Cardiac muscle cell (in vitro differentiated cells and primary cell): ENCODE measurements at places on chromosomes 3 and 15. TPM values are rescaled to one million over a fixed set of nuclear protein-coding genes. Genes with fewer than 3 reads are reported as not detected.

TRH gene
- total RNA-seq = 92.4 and 111 TPM in 2 replicates

GRCh38 chr3:27625864-27626263, 96.3 kb downstream of the EOMES start:
- no peak for DNase-seq

CD86 gene
- not detected in 2 replicates for total RNA-seq

CLDN16 gene
- total RNA-seq = 0.18 TPM in 1 of 2 replicates, not detected in the other

- no peak for DNase-seq
These were observed 337.8 kb downstream of the RBMS3 start for GRCh38 chr3:29618395-29619282.

- DNase-seq = no peak
These were observed 1288.4 kb upstream of the CADM2 start for GRCh38 chr3:83670416-83670815.

- DNase-seq = peak; percentile 70
These were observed 858 bp upstream of the SACM1L start for GRCh38 chr3:45688194-45688881.

- peak; percentile 58 for DNase-seq
These were observed 48.9 kb upstream of the RBP1 start for GRCh38 chr3:139588450-139588849.

EPB42 gene
- 0.12 and 0.39 TPM in 2 replicates for total RNA-seq

GRCh38 chr3:100106094-100106493, 8.2 kb downstream of the FILIP1L start:
- DNase-seq = no peak

ULK4 gene
- 1.8 and 6.1 TPM in 2 replicates for total RNA-seq

LAMB2 gene
- 875 and 1,233 TPM in 2 replicates for total RNA-seq

GRCh38 chr3:107682580-107682979, 159.8 kb downstream of the BBX start:
- no peak for DNase-seq

FBXO40 gene
- total RNA-seq = 7.3 and 18.0 TPM in 2 replicates

NCKIPSD gene
- total RNA-seq = 68.7 and 73.4 TPM in 2 replicates

DNA sequence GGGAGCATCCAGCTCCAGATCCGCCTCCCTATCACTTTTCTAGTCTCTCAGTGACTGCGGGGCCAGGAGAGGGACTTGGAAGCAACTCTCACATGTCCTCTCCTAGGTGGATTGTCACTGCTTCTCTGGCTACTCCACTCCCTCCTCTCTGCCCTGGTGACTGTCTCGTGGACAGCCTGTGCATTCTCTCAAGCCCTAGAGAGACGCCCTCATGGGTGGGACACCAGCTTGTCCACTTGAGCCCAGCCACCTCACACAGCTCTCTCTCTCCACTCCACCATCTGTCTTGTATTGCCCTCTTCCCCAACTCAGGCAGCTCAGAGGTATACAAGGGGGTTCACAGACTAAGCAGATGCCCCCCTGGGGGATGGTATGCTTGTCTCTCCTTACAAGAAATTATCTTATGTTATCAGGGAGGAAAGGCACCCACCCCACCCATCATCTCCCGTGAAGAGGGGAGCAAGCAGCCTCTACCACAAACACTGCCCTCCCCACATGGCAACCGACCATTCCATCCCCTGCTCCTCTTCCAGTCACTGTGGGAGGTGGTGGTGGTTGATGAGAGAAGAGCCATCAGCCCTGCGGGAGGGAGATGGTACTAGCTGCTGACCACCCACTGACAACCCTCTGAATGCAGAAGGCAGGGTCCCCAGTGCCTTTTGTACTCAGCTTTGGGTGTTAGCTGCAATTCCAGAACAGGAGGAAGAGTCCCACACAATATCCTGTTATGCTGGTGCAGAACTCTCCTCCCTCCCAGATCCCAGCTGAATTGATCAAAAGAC, 15.5 kb upstream of the LOXL1 start:
- DNase-seq = no peak

DNA sequence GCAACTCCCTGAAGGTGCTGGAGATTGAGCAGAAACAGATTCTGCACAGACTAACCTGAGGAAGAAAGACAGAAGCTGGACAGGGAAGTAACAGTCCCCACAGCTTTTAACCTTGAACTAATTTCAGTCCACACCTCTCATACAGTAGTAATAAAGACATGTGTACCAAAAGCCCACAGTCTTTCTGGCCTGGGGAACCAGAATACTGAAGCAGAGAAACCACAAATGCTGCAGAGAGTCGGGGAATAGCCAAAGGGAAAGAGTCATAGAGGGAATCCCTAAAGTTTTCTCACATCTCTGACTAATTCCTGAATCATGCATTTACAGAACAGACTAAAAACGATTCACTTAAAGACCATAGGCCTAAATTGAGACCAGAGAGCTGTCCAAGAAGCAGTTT, 503.4 kb upstream of the NECTIN3 start:
- no peak for DNase-seq

DNA sequence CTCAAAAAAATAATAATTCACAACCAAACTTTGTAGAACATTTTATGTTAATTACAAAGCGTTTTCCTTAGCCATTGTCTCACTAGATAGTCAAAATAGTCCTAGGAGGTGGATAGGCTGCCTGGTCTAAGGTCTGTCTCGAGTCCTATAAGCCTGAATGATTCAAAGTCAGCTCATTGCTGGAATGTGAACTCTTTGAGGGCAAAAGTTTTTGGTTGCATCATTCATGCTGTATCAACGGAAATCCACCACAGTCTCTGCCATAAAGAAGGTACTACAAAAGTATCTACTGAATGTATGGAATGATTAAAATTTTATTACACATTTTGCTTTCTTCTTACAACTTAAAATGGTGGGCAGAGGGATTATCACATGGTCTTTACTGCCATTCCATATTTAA, 387.3 kb upstream of the RARB start:
- DNase-seq = peak; percentile 19

RETNLB gene
- total RNA-seq = not detected in 2 replicates

DNA sequence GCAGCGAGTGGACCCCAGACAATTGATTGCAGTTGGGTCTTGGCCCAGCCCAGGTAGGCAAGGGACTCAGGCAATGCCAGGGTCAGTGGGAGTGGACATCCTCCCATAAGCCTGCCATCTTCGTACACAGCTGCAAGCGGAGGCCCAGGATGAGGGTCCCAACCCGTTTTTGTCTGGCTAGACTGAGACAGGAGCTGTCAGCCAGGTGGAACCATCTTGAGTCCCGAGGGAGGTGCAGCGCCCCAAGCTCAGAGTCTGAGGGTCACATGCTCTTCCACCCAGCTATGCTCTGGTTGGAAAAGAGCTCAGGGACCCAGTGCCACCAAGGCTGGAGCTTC, 22.6 kb upstream of the IP6K2 start:
- no peak for DNase-seq

CD200R1L gene
- total RNA-seq = not detected in 2 replicates

MYH15 gene
- total RNA-seq = 0.24 and 0.56 TPM in 2 replicates

DNA sequence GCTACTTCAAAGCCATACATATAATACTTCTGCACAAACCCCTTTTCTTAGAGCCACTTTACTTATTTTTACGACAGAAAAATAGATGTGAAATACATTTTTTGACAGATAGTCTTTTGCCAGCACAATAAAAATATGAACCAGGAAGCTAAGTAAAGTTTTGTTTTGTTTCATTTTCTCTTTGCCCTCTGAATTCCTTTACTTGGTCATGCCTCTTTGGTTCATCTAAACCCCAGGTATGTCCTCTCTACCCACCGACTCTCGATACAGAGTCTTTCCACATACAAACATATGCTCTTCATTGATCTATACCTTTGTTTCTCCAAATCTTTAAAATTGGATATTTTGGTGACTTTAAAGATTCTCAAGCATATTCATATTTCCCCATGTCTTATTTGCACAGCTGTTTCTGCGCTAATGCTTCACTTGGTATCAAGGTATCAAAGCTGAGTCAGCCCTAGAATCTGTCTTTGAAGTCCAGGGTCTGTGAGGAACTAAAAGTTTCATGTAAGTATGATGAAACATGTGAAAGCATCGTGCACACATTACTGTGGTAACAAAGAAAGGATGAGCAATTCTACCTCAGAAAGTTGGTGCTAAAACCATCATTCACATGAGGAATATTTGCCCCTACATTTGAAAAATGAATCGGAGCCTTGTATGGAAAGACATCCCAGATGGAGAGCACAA, 845.4 kb downstream of the NAALADL2 start:
- DNase-seq = no peak

GRCh38 chr15:39618063-39618823, 37.4 kb downstream of the THBS1 start:
- DNase-seq = no peak

EPHA3 gene
- total RNA-seq = 8.7 and 9.2 TPM in 2 replicates

DNA sequence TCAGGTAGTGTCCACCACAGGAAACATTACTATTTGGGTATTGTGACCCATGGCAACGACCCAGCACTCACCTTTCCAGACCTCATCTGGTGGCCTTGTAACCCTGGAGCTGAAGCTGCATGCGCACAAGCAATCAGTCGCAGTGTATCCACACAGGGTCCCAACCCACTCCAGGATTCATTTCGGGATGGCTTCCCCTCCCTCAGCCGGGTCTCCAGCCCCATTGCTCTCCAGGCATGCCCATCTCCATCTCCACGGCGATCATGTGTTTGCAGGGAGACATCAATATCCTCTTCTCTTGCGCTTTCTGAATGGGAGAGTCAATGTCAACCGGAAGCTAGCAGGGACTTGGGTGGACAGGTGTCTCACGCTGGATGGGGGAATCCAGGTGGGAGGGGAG, 35.2 kb downstream of the GOLGA6L2 start:
- no peak for DNase-seq

DNA sequence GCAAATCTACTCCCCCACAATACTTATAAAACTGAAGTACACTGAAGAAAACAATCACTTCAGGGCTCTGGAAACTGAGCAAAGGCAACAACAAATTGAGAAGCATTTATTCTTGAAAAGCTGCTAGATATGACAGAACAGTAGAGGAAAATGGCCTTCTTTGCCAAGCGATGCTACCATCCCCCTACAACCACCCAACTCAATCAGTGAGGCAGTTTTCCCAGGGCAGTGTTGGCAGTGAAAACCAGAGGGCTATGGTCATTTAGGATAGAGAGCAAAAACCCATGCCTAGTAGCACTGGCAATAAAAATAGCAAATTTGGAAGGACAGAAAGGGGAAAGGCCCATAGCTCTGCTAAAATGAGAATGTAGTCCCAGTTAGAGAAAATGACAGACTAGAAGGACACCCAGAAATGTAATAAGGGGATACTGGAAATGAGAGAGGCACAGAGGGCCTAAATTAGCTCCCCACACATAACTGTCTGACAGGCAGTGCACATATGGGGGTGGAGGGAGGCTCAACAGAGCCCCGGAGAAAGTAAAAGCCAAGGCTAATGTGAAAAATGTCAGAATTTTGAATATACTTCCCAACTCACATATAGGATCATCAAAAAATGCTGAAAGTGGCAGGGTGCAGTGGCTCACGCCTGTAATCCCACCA, 143.5 kb downstream of the GSK3B start:
- DNase-seq = no peak

CRABP1 gene
- 12.8 and 28.2 TPM in 2 replicates for total RNA-seq

GRCh38 chr15:82933576-82933975, 18.9 kb downstream of the HOMER2 start:
- DNase-seq = no peak

HTR3E gene
- total RNA-seq = not detected in 2 replicates
